ENCODE measurements at places on chromosomes 16 and 17.

DNA sequence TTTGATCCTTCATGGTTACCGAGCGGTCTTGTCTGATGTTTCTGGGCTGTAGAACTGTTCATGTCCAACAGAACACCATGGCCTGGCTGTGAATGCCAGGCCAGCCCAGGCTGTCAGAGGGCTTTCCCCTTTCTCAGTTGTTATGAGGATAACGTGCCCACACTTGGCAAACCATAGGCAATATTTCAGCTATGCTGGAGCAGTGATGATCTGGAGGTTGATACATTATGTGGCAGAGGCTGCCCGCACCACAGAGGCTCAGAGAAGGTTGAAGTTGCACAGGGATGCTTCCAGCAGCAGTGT is 92.9 kb downstream of the C16orf78 start:
- DNase-seq, result no peak

DNA sequence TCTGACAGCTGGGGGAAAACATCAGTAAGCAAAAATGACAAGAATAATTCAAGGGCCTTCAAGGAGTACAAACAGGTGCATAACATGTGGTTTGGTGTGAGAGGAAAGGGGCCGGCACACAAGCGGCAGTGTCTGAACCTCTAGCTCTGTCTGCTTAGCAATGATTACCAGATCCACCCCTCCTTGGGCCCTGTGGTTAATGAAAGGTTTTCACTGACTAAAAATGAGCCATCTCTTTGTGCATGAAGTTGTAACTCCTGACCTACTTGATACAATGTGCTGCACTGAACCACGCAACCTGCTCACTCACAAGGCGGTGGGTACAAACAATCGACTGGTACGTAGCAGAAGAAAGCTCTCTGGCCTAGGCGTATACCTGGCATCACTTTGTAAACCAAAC is 15.1 kb downstream of the FAM117A start:
- no peak for DNase-seq

DNA sequence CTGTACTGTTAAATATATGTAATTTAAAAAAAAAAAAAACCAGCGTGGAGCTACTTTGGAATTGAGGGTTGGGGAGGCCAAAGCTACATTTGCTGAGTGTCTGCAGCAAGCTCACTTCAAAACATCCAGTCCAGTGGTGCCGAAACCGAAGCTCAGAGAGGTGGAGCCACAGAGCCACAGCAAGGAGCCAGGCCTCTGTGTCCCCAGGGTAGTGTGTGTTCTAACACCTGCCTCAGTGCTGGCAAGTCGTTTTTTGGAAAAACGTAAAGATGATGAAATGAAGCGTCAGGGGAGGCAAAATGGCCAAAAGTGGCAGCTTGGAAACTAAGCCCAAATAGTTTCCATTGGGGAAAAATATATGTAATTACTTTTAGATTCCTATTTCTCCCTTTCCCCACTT is 36.1 kb upstream of the MRC2 start:
- no peak for DNase-seq

DNA sequence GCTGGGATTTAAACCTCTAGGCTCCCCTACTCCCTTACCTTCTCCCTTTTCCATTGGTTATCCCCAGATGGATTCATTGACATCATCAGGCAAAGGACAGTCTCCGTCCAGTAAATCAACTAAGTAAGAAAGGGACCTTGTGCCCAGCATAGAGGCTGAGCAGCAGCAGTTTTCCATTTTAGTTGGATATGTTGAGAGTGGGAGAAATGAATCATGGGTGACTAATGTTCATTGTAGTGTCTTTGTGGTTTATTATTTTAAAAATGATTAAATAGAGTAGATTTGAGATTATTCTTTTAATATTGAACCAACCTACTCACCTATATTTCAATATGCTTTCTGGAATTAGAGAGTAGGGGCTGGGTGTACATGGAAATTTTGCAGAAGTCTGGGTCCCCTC is 99.4 kb upstream of the CACNG3 start:
- no peak for DNase-seq

GRCh38 chr17:51630101-51630671 is 369.8 kb downstream of the UTP18 start:
- DNase-seq, result no peak

GRCh38 chr16:7167626-7168025 is 165.0 kb upstream of the RBFOX1 start:
- no peak for DNase-seq

DNA sequence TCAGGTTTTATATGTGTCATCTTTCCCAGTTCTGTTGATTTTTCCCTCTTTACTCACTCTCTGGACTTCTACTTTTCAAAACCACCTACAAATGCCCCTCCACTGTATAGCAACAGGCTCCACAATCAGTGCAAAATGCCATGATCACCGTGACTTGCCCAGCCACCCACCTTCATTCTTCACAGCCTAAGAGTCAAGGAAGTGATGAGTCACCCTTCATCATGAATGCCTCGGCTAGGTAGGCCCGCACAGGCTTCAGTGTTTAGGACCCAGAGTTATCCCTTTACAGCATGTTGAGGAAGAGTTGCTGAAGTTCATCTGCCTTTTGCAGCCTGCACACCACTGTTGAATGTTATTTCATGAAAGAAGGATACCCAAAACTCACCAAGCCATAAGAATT is 158.6 kb downstream of the PMP22 start:
- no peak for DNase-seq

- peak; percentile 5 for DNase-seq
Measured at GRCh38 chr17:51764387-51764971, 394.0 kb downstream of the CA10 start.

- no peak for DNase-seq
Measured at GRCh38 chr17:66240630-66241029, 11.4 kb upstream of the APOH start.

GRCh38 chr17:79509008-79509407 is 101.8 kb downstream of the RBFOX3 start:
- no peak for DNase-seq

GRCh38 chr17:60327134-60327900 is 64.6 kb downstream of the USP32 start:
- DNase-seq, result no peak

GRCh38 chr16:18932243-18932987 is 6.2 kb upstream of the SMG1 start:
- DNase-seq, result no peak

DNA sequence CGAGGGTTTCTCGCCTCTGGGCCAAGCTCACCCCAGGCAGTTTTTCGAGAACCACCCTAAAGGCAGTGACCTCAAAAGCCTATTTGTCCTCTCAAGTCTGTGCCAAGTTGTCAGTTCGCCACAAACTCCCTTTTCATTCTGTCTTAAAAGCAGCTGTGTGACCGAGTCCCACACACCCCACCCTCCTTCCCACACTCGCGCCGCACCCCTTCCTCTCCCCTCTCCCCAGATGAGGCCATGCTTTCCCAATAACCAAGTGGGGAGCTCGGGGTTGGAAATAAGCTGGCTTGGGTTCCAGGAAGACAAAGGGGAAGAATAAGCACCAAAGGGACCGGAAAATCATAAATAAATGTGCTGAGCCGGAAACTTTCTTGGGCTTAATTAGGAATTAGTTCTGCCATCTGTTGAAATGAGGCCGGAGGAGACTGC is 36.7 kb downstream of the GRIN2C start:
- peak; percentile 22 for DNase-seq

DNA sequence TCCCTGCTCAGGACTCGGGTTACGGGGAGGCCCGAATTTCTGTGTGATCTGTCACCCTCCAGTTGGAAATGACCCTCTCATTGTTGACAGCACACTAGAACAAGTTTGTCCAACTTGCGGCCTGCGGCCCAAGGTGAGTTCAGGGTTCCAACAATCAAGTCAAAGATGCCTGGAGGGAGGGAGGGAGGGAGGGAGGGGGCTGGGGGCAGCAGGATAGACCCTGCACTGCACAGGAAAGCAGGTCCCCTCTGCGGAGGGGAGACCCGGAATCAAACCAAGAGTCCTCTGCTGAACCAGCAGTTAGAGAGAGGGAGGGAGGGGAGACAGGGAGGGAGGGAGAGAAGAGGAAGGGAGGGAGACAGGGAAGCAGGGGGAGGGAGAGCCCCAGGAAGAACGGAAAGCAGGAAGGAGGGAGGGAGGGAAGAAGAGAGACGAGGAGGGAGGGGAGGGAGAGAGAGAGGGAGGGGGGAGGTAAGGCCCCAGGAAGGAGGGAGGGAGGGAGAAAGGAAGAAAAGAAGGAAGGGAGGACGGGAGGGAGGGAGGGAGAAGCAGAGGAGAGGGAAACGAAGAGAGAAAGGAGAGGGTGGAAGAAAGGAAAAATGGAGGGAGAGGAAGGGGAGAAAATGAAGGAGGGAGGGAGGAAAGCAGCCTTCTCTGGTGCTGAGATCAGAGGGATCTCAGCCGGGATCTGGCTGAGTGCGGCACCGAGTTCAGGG is 96.7 kb upstream of the CDH5 start:
- DNase-seq, result no peak

GRCh38 chr17:74089869-74090464 is 113.5 kb upstream of the RPL38 start:
- no peak for DNase-seq

DNA sequence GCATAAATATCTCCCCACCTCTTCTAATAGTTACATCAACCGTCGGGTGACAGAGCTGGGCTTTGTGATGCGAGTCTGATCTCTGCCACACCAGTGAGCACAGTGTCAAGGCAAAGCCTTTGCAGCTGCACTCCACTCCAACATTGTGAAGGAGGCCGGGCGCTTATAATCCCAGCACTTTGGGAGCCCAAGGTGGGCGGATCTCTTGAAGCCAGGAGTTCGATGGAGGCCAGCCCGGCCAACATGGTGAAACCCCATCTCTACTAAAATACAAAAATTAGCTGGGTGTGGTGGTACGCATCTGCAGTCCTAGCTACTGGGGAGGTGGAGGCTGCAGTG is 18.9 kb downstream of the CYB5D2 start:
- no peak for DNase-seq
